ENCODE measurements at places on chromosomes 1 and 21.

GRCh38 chr1:53765657-53766056, 26.7 kb upstream of the GLIS1 start:
- peak; percentile 61 for DNase-seq

GRCh38 chr1:119593805-119594204, 54.3 kb downstream of the ZNF697 start:
- no peak for DNase-seq

GRCh38 chr1:229590119-229590518, 31.6 kb upstream of the ABCB10 start:
- DNase-seq: no peak

- DNase-seq: no peak
These were observed 12.1 kb downstream of the MIA3 start for GRCh38 chr1:222629921-222630535.

GRCh38 chr21:17050646-17051045, 462.2 kb upstream of the CXADR start:
- DNase-seq: no peak

DNA sequence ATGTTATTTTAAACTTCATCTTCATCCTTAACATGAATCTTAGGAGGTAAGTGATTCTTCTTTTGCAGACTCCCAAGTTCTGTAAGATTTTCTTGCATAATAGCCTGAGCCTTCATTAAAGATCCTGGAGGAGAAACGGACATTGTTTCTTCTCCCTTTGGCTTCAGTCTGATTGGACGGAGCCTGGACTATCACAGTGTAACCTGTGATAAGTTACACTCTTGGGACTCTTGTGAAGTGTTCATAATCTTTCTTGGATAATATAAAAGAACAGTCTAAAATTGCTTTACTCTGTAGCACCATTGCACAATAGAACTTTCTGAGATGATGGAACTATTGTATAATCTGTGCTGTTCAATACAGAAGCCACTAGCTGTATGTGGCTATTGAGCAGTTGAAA, 244.8 kb downstream of the DNM3 start:
- DNase-seq: no peak

All from fibroblast of skin of scalp (primary cell).